ENCODE measurements at places on chromosomes 3 and 15.

DNA sequence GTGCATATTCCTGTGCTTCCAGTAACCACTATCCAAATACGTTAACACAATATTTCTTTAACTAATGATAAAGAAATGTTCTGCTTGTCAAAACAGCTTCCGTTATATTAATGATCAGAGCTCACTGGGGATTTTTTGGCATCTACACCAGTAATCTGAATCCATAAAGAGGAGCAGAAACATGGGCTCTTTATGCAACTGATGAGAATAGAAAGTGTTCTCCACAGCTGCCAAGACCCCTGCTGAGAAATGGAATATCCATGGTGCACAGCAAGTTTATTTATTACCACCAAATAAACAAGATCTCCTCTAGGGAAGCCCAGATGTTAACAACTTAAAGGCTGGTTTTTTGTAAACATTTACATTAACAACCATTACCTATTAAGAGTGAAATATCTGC, 54.5 kb downstream of the ALDH1A2 start:
- no peaks in the 10 kb centered on the region for H3K4me1 ChIP-seq
- peaks cover 8% of the 10 kb centered on the region for H3K27me3 ChIP-seq
- H3K4me3 ChIP-seq, result no peak overlapping the region
- DNase-seq, result no peak
- H3K27ac ChIP-seq, result no peak overlapping the region
- no peaks in the 10 kb centered on the region for H3K36me3 ChIP-seq

- H3K4me1 ChIP-seq, result peaks cover 25% of the 10 kb centered on the region
- H3K36me3 ChIP-seq, result no peaks in the 10 kb centered on the region
- no peak for DNase-seq
These were observed 444 bp upstream of the ABHD14A start for GRCh38 chr3:51974277-51974962.

DNA sequence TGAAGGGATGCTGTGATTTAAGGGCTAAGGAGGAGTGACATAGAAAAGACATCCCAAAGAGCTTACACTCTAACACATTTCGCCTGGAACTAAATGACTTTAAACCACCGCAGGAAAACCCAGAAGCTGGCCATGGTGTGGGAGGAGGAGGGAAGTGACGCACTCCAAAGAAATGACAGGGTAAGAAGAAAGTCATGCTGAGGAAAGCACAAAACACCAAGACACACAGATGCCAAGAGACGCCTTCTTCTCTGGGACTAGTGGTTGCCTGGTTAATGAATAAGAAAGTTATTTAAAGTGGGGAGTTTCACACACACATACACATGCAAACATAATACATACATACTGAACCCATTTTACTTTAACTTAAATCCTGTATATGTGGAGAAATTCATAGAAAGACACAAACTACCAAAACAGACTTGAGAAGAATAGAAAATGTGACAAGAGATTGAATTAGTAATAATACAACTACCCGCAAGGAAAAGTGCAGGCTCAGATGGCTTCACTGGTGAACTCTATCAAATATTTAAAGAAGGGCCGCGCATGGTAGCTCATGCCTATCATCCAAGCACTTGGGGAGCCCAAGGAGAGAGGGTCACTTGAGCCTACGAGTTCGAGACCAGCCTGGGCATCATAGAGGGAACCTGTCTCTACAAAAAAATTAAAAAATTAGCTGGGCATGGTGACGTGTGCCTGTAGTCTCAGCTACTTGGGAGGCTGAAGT, 125.5 kb downstream of the NSMCE3 start:
- H3K4me3 ChIP-seq, result no peak overlapping the region
- H3K27ac ChIP-seq, result no peak overlapping the region
- DNase-seq, result no peak
- no peaks in the 10 kb centered on the region for H3K36me3 ChIP-seq
- H3K27me3 ChIP-seq, result peaks cover 7% of the 10 kb centered on the region
- no peaks in the 10 kb centered on the region for H3K4me1 ChIP-seq

DNA sequence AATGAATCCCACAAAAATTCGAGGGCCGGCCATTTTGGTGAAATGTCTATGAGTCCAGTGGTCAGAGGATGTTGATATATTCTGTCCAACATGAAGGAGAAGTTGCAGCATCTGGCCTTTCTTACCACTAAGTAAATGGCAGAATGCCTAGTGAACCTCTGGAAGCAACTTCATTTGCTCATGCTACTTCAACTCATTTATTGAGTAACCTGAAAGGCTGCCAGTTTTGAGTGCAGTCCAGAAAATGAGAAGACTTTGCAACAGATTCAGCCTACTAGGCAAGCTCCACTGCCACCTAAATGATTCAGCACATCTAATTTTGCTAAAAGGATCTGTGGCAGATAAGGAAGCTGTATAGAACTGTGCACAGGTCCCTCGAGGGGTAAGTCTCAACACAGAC, 265.0 kb downstream of the OPA1 start:
- H3K27me3 ChIP-seq, result no peaks in the 10 kb centered on the region
- H3K4me1 ChIP-seq, result peaks cover 9% of the 10 kb centered on the region
- no peak for DNase-seq
- no peak overlapping the region for H3K4me3 ChIP-seq

DNA sequence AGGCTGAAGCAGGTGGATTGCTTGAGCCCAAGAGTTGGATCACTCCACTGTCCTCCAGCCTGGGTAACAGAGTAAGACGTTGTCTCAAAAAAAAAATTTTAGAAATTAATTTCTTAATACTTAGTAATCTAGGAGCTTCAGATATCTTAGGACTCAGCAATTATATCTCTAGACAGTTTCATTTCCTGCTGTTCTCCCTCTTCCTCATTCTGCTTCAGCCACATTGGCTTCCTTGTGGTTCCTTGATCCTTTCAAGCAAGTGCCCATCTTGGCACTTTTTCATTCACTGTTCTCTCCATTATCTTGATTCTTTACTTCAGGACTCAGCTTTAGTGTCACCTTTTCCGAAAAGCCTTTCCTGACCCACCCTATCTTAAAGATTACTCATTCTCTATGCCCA, 22.5 kb downstream of the TMEM202 start:
- H3K36me3 ChIP-seq, result no peaks in the 10 kb centered on the region
- no peaks in the 10 kb centered on the region for H3K4me1 ChIP-seq
- no peaks in the 10 kb centered on the region for H3K27me3 ChIP-seq
- no peak overlapping the region for H3K4me3 ChIP-seq

GRCh38 chr15:67543348-67543718, 830 bp downstream of the MAP2K5 start:
- H3K36me3 ChIP-seq, result peaks cover 7% of the 10 kb centered on the region
- no peak overlapping the region for H3K27ac ChIP-seq
- no peaks in the 10 kb centered on the region for H3K27me3 ChIP-seq

- no peaks in the 10 kb centered on the region for H3K36me3 ChIP-seq
- peaks cover 9% of the 10 kb centered on the region for H3K4me1 ChIP-seq
- H3K27me3 ChIP-seq, result no peaks in the 10 kb centered on the region
- H3K27ac ChIP-seq, result no peak overlapping the region
- DNase-seq, result no peak
These were observed 107.9 kb downstream of the LRTM1 start for GRCh38 chr3:54819946-54820345.

- no peaks in the 10 kb centered on the region for H3K27me3 ChIP-seq
- no peaks in the 10 kb centered on the region for H3K36me3 ChIP-seq
- no peak overlapping the region for H3K27ac ChIP-seq
- DNase-seq, result no peak
These were observed 2.7 kb downstream of the TEX55 start for GRCh38 chr3:119148493-119149180.

- peak overlapping the region; percentile 34 for H3K4me3 ChIP-seq
- H3K27me3 ChIP-seq, result no peaks in the 10 kb centered on the region
- DNase-seq, result no peak
These were observed 55.0 kb downstream of the FEZF2 start for GRCh38 chr3:62318365-62318751.

GRCh38 chr3:31055757-31056156, 161.3 kb upstream of the GADL1 start:
- H3K27me3 ChIP-seq, result no peaks in the 10 kb centered on the region
- no peaks in the 10 kb centered on the region for H3K4me1 ChIP-seq
- H3K27ac ChIP-seq, result no peak overlapping the region
- no peaks in the 10 kb centered on the region for H3K36me3 ChIP-seq

DNA sequence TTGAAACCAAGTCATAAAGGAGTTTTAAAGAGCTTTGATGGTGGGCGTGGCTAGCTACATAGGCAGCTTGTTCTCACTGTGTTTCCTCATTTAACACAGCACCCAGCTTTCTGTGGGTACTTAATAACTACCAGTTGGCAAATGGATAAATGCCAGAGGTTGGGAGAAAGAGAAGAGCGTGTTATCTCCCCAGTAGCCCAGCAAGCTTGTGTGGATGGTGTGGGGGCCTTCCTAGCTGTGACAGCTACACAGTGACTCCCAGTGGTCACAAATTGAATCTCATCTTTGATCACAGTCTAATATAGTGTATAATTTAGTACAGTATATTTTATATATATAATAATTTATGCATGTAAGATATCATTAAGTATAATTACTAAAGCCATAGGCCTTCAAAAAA, 984.1 kb downstream of the EPHA3 start:
- no peak overlapping the region for H3K27ac ChIP-seq
- H3K36me3 ChIP-seq, result no peaks in the 10 kb centered on the region
- H3K4me3 ChIP-seq, result no peak overlapping the region

- H3K4me1 ChIP-seq, result no peaks in the 10 kb centered on the region
- no peaks in the 10 kb centered on the region for H3K36me3 ChIP-seq
- no peak overlapping the region for H3K27ac ChIP-seq
- no peak for DNase-seq
- no peaks in the 10 kb centered on the region for H3K27me3 ChIP-seq
These were observed 256.1 kb upstream of the ARPP21 start for GRCh38 chr3:35383216-35383615.

GRCh38 chr15:82647835-82648256, 683 bp upstream of the CPEB1 start:
- no peak for DNase-seq
- no peaks in the 10 kb centered on the region for H3K36me3 ChIP-seq
- H3K27ac ChIP-seq, result no peak overlapping the region
- peak overlapping the region; percentile 43 for H3K4me3 ChIP-seq
- peaks cover 24% of the 10 kb centered on the region for H3K27me3 ChIP-seq

DNA sequence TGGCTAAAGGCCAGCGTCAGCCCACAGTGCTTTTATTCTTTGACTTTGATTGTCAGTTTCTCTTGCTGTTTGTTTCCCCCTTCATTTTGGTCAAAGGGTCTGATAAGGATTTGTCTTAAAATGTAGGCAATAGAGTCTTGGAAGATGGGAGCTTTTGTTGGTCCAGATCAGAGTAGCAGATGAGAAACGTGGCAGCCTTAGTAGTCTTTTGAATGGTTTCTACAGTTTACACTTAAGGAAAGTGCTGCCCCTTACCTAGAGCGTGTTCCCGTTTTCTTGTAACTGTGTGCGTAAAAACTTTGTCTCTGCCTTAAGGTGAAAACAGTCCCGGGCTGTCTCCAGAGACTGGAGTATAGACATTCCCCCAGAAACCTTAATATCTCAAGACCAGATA, 630 bp downstream of the LXN start:
- no peaks in the 10 kb centered on the region for H3K4me1 ChIP-seq
- H3K36me3 ChIP-seq, result peaks cover 27% of the 10 kb centered on the region
- no peak overlapping the region for H3K27ac ChIP-seq
- H3K27me3 ChIP-seq, result no peaks in the 10 kb centered on the region

GRCh38 chr3:44926172-44926571, 49.8 kb downstream of the ZDHHC3 start:
- H3K27ac ChIP-seq, result no peak overlapping the region
- DNase-seq, result no peak
- no peaks in the 10 kb centered on the region for H3K27me3 ChIP-seq
- H3K4me1 ChIP-seq, result no peaks in the 10 kb centered on the region

- H3K27me3 ChIP-seq, result peaks cover 23% of the 10 kb centered on the region
- no peak for DNase-seq
- H3K27ac ChIP-seq, result no peak overlapping the region
- H3K36me3 ChIP-seq, result no peaks in the 10 kb centered on the region
These were observed 633 bp downstream of the IGSF10 start for GRCh38 chr3:151460228-151460627.

DNA sequence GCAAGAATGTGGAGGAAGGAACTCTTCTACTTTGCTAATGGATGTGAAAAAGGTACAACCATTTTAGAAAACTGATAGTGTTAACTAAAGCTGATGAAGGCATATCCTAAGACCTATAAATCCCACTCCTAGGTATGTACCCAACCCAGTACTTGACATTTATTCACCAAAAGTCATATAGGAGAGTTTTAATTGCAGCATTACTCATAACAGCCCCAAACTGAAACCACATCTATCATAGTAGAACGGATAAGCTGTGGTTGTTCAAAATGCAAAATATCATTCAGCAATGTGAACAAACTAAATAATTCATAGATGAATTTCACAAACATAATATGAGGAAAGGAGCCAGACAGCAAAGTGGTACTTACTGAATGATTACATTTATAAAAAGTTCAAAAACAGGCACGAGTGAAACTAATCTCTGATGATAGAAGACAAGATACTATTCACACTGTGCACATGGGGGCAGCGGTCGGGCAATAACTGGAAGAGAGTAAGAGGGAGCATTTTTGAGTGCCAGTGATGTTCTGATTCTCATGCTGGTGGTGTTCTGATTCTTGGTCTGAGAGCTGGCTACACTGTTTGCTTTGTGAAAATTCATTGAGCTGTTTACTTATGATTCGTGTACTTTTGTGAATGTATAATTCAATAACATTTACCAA, 34.3 kb downstream of the GOLIM4 start:
- no peaks in the 10 kb centered on the region for H3K27me3 ChIP-seq
- no peaks in the 10 kb centered on the region for H3K36me3 ChIP-seq
- H3K4me1 ChIP-seq, result peaks cover 4% of the 10 kb centered on the region
- DNase-seq, result no peak
- no peak overlapping the region for H3K4me3 ChIP-seq
- no peak overlapping the region for H3K27ac ChIP-seq

- no peak for DNase-seq
- no peaks in the 10 kb centered on the region for H3K27me3 ChIP-seq
- no peak overlapping the region for H3K27ac ChIP-seq
- H3K36me3 ChIP-seq, result no peaks in the 10 kb centered on the region
- no peaks in the 10 kb centered on the region for H3K4me1 ChIP-seq
- no peak overlapping the region for H3K4me3 ChIP-seq
These were observed 57.5 kb upstream of the EPHB1 start for GRCh38 chr3:134737516-134737915.

DNA sequence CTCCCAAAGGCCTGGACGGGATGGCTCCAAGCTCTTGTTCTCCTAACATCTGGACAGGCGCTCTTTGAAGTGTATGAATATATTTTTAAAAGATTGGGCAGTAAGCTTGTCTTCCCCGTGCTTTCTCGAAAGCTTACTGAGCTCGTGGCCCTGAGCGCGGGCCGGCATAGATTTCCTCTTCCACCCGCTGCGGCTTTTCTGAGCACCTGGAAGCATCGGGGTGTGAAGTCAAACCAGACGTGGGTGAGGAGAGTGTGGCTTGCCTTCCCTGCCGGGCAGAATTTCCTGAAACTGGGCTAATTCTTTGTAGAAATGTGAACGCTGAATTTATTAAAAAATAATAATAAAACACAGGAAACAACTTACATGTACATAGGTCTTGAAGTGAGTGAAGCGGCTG, 25.9 kb downstream of the GPR160 start:
- H3K4me1 ChIP-seq, result no peaks in the 10 kb centered on the region
- H3K27ac ChIP-seq, result no peak overlapping the region
- H3K4me3 ChIP-seq, result no peak overlapping the region

- no peak overlapping the region for H3K27ac ChIP-seq
- no peaks in the 10 kb centered on the region for H3K27me3 ChIP-seq
- no peaks in the 10 kb centered on the region for H3K4me1 ChIP-seq
- no peak for DNase-seq
- no peaks in the 10 kb centered on the region for H3K36me3 ChIP-seq
These were observed 67.7 kb upstream of the OSTN start for GRCh38 chr3:191131305-191131704.

GRCh38 chr3:6229778-6230410, 631.0 kb upstream of the GRM7 start:
- no peaks in the 10 kb centered on the region for H3K4me1 ChIP-seq
- H3K27ac ChIP-seq, result no peak overlapping the region
- H3K27me3 ChIP-seq, result no peaks in the 10 kb centered on the region
- H3K36me3 ChIP-seq, result no peaks in the 10 kb centered on the region
- DNase-seq, result no peak

Measured in SJSA1 (cell line).